CD4-positive, alpha-beta T cell treated with Interleukin-17A for 1 hour (primary cell): ENCODE measurements at places on chromosomes 4 and X.

GRCh38 chrX:8864161-8864560 is 63.0 kb upstream of the FAM9A start:
- DNase-seq: no peak

DNA sequence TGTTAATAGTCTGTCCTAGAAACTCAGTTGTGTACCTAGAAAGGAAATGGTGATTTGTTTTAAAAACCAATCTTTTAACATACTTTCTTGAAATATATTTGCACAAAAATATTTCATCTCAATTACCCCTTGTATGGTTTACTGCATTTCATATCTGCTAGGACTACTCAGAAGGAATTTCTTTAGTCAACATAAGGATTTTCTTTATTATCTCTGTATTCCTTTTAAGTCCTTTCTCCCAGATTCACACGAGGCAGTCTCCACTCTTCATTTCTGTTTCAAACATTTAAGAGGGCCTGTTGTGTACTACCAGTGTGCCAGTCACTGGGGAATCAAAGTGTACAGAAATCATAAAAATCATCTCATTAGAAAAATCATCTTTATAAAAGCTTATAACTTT is 28.8 kb downstream of the NFKB1 start:
- no peak for DNase-seq

- no peak for DNase-seq
Observed at GRCh38 chr4:87216469-87216868, 3.9 kb downstream of the KLHL8 start.

DNA sequence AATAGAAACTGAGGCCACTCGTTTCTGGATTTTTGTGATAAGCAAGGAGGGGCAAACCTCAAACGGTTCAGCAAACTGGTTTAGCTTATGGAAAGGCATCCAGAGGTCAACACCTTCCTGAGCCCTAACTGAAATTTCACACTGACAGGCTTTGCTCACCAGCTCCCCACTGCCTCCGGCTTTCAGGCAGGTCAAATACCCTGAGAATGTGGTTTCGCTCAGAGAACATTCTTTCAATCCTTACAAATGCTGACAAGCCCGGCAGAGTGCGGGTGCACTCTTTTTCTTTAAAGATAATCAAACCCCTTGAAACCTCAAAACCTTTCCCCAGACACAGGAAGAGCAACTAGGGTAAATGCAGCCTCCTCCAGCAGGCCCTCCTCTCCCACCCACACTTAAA is 41.5 kb downstream of the CD40LG start:
- no peak for DNase-seq
